T-helper 2 cell treated with Interferon-gamma antibody and Interleukin-4, amounts not matched to agents 5 μg/mL and 100 μg/mL, for 36 hours (primary cell): ENCODE measurements at places on chromosomes 3 and 15.

DNA sequence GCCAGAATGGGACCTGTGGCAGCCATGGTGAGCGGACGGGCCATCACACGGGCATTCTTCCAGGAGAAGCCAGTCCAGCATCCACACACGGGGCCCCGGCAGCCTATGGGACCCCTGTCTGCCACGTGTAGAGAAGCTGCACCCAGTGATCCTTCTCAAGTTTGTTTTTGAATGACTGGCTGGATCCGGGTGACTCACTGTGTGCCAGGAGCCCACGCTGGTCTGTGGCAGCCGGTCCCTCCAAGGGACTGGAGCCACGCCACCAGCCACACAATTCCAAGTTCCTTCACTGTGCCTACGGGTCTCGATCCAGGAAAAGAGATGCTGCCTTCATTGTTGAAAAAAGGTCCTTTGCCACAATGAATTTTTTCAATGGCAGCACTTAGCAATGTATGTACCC lies 58.1 kb downstream of the ATP10A start:
- DNase-seq: no peak

DNA sequence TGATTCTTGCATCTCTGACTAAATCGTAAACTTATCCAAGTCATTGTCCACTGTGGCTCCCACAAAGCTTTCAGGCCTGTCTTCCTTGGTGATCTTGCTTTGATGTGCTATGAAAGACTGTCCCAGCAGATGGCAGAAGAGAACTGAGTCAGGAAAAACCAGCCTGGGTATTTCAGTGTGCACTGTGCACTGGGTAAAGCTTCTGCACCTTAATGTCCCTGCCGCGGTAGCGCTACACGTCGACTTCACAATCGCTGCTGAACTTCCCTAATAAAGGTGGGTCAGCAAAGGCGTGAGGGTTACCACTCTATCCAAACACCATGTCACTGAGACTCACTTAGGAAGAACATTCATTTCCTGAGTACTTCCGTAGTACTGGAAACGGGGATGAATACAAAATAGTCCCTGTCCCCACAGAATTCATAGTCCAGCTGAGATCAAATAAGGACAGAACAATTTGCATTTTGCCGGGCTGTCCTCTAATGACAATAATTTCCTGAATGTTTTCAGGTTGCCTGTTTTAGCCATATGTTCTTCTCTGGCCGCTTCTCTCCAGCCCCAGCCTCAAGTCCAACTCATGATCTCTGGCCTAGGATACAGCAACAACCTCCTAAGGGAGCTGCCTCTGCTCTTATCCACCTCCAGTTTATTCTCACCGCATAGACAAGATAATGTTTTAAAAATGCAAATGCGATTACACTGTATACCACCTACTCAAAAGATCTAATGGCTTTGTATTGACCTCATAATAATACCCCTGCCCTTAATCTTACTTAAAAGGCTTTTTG lies 83.6 kb upstream of the AKAP13 start:
- peak; percentile 65 for DNase-seq

GRCh38 chr15:67009576-67010569 lies 55.5 kb upstream of the SMAD3 start:
- DNase-seq: no peak

DNA sequence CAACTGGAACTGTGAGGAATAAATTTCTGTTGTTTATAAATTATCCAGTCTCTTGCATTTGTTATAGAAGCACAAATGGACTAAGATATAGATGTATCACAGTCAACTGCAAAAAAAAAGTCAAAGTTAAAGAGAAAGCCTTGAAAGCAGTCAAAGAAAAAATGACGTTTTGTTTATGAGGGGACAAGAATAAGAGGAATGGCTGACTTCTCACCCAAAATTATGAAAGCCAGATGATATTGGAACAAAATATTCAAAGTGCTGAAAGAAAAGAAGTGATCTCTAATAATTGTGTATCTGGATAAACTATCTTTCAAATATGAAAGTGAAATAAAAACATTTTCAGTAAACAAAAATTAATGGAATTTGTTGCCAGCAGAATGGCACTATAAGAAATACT lies 171.8 kb upstream of the IGF1R start:
- no peak for DNase-seq

- no peak for DNase-seq
Measured at GRCh38 chr3:18179521-18179920, 245.6 kb downstream of the SATB1 start.

GRCh38 chr3:53823956-53824657 lies 22.1 kb downstream of the CHDH start:
- DNase-seq: no peak

DNA sequence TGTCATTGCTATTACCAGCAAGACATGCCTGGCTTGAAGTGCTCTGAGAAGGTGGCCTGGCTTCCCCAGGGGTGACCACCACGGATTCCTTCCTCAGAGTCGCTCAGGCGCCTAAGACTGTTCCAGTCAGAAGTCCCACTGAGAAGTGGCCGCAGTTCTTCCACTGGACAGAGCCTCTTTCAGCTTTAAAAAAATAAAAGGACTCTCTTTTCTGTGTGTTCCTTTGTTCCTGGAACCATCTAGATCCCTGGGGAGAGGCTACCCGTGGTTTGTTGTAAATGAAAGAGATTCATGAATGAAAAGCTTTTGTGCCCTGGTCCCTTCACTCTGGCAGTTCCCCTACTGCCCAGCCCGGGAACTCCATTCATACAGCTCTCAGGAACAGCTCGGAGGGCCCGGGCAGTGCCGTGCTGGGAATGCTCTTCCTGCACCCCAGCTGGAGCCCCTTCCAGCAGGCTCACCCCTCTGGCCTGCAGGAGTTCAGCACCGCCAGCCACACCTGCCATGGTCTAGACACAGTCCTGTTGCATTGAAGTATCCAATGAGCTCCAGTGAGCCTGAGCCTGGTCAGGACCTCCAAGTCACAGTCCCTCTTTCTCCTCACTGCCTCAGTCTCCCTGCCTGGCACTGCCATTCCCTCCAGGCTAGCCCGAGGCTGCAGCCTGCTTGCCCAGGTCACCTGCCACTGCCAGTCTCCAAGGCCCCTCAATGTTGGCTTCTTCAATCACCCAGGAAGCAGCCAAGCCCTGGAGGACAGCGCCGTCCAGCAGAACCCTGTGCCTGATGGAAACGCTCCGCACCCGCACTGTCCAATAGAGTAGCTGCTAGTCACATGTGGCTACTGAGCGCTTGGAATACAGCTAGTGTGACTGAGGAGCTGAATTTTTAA lies 75.4 kb downstream of the XXYLT1 start:
- DNase-seq: no peak

GRCh38 chr3:82999777-83000176 lies 1238.3 kb upstream of the GBE1 start:
- no peak for DNase-seq

DNA sequence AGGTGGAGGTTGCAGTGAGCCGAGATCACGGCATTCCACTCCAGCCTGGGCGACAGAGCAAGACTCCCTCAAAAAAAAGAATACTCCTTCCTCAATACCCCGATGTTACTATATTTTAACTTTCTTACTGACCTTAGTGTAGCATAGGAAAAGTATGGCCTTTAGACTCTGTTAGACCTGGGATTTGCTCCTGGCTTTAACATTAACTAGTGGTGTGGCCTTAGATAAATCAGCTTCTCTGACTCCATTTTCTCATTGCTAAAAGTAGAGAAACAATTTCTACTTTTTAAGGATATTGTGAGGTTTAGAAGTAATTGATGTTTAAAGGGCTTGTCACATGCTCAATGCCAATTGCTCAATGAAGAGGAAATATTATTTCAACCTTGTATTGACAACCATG lies 7.6 kb upstream of the IL1RAP start:
- no peak for DNase-seq

DNA sequence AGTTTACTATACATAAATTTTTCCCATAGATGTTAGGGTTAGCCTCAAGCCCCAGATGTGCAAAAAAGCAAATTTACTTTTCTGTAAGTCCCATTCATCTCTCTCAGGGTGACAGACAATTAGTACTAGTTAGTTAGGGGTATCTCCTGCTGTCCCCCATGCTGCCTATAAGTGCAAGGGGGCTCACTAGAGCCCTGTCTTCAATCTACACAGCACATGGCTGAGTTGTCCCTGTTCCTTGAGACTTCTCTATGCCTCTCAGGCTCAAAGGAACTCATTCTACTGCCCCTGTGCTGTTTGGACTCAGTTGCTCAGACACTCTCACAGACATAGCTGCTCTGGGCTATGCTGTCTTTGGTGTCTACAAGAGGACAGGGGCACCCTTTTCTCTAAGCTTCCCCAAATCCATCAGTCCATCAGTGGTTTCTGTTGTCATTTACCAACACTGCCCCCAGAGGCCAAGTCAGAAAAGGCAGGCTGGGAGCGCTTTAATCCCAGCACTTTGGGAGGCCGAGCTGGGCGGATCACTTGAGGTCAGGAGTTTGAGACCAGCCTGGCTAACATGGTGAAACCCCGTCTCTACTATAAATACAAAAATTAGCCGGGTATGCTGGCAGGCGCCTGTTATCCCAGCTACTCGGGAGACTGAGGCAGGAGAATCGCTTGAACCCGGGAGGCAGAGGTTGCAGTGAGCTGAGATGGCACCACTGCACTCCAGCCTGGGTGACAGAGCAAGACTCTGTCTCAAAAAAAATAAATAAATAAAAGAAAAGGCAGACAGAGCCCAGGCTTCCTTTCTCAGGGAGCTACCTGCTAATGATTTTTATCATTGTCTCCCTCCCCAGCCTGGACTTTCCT lies 31.4 kb upstream of the PRTG start:
- DNase-seq: peak; percentile 24

DNA sequence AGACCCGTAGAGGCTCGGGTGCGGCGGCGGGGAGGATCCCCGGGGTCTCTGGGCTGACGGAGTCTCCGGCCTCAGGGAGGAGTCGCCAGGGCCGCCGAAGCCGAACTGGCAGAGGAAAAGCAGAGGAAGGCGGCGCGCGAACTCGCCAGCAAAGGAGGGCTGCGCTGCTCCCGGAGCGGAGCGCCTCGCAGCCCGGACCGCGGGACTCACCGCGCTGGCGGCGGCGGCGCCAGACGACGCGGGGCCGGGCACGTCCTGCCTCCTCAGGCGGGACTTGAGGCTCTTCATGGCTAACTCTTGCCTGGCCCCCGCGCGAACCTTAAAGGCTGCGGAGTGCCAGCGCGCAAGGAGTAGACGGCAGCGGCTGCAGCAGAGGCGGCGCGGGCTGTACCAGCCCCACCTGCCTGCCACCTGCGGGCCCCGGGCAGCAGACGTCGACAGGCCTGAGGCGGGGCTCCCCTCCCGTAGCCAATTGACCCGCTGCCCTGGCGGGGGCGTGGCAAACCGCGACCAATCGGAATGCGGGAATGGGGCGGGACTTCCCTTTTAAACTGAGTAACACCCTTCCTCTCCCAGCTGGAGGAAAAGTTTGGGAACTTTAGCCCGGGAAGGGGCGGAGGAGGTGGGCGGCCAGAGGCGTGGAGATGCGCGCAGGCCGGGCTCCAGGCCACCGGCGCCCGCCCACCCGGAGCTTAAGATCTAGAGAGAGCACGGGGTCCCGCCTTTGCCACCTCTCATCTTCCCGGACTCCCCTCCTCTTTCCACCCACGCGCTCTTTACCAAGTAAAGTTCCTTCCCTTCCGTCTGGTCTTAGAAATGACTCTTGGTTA lies at the start of gene UACA:
Gene UACA (minus strand): TSS at position 439 of the 830 bp plus-strand sequence. CDS start 151 bp downstream, at position 288.
- DNase-seq: peak; percentile 71

DNA sequence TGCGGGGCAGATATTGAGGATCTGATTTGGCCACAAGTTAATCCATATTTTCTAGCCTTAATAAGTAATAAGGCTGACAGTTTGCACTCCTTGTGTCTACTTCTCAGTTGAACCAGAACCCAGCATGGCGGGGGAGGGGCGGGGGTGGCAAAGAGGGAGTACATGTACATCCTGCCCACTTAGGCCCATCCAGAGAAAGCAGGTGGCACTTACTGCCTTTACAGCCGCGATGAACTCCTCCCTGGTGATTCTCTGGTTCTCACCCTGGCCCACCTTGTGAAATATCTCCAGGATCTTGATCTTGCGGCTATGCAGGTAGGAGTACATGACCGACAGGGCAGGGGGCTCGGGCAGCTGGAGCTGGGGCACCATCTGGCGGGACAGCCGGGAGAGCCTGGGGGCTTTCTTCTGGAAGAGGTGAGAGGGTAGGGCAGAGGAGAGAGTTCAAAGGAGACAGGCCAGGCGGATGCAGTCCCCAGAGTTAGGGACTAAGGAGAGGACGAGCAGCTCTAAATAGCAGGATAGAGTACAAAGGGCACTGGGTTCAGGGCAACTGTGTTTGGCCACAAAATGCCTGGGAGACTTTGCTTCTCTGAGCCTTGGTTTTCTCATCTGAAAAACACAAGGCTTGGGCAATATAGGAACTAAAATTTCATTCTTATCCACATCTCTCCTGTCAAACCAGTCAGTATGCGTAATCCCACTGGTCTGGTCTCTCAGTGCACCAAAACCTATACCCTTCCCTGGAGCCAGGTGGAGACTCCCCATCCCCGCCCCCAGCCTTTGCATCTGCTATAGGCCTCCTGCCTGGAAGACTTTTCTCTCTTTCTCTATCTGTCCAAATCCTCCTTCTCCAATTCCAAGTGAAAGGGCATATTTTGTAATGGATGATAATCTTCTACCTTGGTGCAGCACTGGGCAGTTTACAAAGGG lies 10.1 kb downstream of the EFCAB12 start:
- DNase-seq: no peak

GRCh38 chr3:167913219-167913835 lies 177.8 kb downstream of the SERPINI1 start:
- DNase-seq: no peak

DNA sequence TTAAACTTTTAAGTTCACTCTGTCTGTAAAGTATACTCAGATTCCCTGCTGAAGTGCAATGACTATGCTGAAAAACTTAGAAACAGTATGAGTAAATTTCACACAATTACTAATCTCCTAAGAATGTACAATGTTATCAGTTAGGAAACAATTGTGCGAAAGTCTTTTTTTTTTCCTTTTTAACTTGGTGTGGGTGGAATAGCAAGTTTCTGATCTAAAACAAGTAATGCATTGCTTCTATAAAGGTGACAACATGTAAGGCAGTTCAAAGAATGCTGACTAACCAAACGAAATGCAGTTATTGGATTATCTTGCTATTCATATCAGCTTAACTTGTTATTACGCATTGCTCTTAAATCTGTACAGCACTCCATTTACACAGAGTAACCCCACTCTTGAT lies 19.3 kb upstream of the SLC12A8 start:
- no peak for DNase-seq

GRCh38 chr15:78050441-78050809 lies 27.1 kb downstream of the TBC1D2B start:
- DNase-seq: no peak

DNA sequence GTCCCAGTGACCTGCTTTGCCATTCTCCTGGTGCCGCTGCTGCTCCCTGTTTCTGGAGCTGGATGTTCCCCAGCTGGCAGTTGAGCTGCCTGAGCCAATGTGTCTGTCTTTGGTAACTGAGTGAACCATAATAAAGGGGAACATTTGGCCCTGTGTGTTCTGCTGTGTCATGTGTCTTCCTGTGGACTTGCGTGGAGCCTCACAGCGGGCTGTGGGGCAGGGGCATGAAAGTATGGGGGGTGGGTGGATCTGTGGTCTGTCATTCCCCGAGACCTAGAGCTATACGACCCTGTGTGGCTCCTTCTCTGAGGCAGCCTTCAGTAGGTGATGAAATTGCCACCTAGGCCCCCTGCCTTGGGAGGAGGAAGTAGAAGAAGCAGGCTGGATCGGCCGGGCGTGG lies 2.0 kb upstream of the PPCDC start:
- DNase-seq: no peak

- DNase-seq: no peak
Measured at GRCh38 chr3:186529201-186529999, 14.8 kb downstream of the CRYGS start.

GRCh38 chr3:27675287-27675686 lies 46.8 kb downstream of the EOMES start:
- DNase-seq: no peak

GRCh38 chr15:89898614-89899294 lies 5.0 kb upstream of the AP3S2 start:
- DNase-seq: no peak
